DMS53 (cell line): ENCODE measurements at places on chromosomes 13 and 19.

DNA sequence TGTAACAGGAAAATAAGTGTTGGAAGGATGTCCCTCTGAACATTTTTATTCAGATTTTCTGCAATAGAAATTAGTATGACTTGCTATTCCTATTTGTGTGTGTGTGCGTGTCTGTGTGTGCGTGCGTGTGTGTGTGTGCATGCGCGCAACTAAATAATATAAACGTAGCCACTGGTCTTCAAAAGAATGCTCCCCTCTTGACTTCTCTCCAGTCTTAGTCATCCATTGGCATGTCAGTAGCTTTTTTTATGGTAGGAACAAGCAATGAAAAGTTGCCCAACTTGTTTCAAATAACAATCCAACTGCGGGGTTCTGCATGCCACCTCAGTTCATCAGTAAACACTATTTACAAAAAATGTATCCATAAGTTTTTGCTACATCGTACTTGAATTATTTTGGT is 249.6 kb downstream of the GPC6 start:
- DNase-seq, result peak; percentile 35

DNA sequence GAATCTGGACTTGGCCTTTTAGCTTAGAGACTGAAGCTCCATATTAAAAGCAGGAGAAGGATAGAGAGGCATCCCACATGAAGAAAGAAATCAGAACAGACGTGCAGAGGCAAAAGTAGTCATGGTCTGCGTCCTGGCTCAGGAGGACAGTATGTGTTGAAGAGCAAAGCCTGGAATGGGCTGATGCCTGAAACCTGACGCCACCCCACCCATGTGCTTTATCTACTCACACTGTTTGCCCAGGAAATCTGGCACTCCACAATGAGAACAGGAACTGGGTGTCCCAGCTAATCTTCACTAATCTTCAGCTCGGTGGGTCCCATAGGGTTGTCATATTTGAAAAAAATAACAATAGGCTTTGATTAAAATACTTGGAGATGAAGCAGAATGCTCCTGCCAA is 549.0 kb upstream of the GPC6 start:
- DNase-seq, result peak; percentile 0

GRCh38 chr19:5814123-5814851 is 9.4 kb downstream of the NRTN start:
- DNase-seq, result no peak

DNA sequence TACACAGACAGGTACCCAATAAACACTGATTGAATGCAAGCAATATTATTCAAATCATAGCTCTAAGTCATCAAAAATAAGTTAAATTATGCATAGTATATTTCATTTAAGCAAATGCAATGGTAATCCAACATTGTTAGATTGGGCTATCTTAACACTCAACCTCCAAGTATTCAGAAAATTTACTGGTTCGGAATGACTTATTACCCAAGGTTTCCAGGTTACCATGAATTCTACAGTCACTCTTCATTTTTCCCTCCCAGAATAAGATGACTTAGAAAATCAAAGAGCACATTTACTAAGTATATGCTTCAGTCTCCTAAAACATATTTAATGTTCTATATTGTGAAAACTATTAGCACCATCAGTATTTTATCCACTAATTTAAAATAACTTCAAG is 6.0 kb downstream of the UBL3 start:
- no peak for DNase-seq

DNA sequence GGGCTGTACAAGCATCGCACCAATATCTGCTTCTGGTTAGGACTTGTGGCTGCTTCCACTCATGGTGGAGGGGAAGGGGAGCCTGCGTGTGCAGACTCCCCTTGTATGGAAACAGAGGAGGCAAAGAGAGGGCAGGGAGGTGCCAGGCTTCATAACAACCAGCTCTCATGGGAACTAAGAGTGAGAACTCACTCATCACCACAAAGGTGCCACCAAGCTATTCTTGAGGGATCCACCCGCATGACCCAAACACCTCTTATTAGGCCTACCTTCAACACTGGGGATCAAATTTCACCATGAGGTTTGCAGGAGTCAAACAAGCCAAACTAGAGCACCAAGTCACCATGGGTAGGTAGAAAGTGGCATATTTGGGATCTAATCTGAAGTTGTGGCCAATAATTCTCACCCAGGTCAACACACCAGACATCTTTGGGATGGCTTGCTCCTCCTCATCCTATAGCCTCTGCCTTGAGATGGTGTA is 46.4 kb downstream of the RUBCNL start:
- no peak for DNase-seq

- no peak for DNase-seq
Measured at GRCh38 chr13:80242728-80243427, 98.0 kb downstream of the SPRY2 start.

GRCh38 chr19:44912854-44913253 is 1.6 kb upstream of the APOC1 start:
- no peak for DNase-seq

DNA sequence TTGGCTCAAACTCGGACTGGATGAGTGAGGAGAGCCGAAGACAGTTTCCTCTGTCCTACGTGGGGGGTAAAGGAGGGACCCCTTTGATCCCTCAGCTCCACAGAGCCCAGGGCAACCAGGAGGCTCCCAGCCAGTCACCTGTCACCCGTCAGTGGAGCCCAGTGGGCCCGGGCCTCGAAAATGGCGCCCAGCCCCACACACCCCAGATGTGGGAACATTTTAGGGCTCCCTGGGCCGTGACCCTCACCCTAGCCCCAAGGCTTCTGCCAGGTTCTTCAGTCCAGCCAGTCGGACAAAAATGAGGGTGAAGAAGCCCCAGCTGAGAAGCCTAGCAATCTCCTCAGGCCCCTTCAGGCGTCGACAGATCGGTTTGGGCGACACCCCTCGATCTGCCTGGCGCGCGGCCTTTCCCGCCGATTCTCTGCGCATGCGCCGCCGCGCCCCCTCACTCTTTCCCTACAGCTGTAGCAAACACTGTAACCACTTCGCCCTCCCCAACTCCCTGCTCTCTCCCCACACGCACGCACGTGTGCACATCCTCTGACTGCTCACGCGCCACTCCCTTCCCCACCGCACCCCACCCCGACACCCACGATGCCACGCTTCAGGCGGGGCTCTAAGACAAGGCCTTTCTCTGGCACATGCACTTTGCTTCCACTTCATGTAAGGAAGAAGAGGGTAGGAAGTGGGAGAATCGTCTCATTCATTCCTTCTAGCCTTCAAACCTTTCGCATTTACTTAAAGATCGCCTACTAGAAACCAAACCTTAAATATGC is at the start of gene SLC6A16:
Gene SLC6A16 (minus strand): TSS at position 391 of the 776 bp plus-strand sequence. CDS start 13,844 bp downstream, outside the sequence.
- no peak for DNase-seq

DNA sequence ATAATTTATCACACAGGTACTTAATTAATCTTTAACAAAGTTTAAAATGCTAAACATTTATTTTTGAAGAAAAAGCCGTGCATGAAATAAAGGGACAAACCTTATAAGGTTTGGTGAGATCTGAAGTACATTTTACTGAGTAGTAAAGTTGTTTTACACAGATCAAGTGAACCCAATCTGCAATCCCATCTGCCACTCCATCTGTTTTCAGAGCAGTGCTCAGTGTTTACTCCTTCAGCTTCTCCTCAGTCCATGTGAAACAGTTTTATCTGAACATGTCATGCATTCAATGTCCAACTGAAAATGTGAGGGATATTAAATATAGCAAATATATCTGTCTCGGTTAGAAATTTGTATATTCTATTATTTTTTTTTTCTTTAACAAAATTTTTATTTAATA is 166.8 kb downstream of the MAB21L1 start:
- DNase-seq, result no peak

DNA sequence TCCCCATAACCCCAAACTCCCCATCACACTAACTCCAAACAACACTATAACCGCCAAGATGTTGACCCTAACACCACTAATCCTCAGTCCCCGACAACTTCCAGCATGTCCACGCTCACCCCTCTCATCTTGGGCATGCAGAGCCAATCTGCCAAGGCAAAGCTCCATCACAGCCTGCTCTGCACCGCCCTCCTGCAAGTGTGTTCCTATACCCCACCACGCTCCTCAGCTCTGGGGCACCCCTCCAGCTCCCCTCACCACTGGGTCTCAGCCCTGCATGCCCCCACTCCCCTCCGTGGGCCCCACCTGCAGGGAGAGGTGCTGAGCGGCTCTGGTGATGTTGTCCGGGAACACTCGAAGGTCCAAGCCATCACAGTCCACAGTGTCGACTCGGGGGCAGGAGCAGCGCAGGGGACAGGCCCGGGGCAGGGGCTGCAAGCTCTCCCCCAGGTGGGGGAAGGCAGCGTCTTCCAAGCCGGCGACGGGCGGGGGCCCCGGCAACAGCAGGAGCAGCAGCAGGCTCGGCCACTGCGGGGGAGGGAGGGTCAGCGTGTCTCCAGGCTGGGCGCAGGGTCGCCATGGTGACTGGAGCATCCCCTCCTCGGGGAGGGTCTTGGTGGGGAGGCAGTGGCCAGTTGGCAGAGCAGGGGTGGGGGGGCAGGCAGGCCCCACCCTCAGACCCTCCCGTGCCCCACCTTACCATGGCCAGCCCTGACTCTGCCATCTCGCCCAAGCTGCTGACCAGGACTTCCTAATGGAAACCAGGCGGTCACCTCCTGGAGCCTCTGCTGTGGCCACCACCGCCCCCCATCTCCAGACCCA is 527 bp downstream of the PODNL1 start:
- DNase-seq, result no peak

- peak; percentile 39 for DNase-seq
Measured at GRCh38 chr19:35045667-35046300, 4.3 kb downstream of the HPN start.

- peak; percentile 68 for DNase-seq
Measured at GRCh38 chr13:112711528-112712265, 21.9 kb downstream of the ATP11A start.

- no peak for DNase-seq
Measured at GRCh38 chr13:94351292-94351990, 128.0 kb downstream of the DCT start.

DNA sequence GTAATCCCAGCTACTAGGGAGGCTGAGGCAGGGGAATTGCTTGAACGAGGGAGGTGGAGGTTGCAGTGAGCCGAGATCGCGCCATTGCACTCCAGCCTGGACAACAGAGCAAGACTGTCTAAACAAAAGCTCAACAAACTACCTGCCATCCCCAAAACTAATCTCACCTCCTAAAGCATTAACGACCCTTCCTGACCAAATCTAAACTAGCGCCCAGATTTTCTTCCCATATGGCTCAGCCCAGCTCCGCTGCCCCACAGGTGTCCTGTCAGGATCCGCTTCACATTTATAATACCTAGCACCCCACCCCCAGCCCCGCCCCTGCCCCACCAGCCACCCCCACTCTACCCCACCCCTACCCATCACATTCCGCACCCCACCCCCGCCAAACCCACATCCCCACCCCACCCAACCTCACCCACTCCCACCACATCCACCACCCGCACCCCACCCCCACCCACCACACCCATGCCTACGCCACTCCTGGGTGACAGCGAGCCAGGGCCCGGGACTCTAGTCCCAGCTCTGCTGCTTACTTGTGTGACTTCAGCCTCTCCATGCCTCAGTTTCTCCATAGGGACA is 599 bp downstream of the C19orf12 start:
- no peak for DNase-seq

- DNase-seq, result no peak
Measured at GRCh38 chr19:13189600-13189999, 39.4 kb downstream of the IER2 start.

DNA sequence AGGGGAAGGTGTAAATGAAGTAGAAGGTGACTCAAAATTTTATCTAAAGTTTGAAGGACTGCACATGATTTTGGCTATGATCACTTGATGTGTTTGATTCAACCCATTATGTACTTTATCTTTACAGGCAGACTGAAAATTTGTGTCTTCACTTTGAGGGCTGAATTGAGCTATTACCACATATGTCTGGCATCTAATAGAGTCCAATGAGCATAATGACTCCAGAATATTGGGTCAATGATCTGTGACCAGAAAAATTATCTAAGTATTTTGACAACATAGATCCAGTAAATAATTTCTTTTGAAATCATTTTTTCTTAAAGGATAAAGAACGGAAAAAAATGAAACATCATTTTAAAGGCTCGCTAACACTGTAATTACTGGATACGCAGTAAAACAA is 2810.0 kb downstream of the PCDH9 start:
- no peak for DNase-seq

DNA sequence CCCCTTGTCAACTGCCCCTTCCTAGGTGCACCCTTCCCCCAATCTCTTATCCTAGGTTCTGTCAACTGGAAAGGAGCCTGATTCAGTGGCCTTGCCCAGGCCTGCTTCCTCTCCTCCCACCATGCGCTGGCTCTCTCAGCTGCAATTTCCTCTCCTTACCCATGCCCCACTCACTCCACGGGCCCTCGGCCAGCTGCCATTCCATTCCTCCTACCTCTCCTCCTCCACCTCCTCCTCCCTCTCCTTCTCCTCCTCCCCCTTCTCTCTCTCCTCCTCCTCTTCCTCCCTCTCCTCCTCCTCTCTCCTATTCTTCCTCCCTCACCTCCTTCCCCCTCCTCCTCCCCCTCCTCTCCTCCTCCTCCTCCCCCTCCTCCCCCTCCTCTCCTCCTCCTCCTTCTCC is 9.6 kb upstream of the TIMM44 start:
- DNase-seq, result no peak

GRCh38 chr13:51518827-51519226 is 65.4 kb upstream of the WDFY2 start:
- DNase-seq, result peak; percentile 35

DNA sequence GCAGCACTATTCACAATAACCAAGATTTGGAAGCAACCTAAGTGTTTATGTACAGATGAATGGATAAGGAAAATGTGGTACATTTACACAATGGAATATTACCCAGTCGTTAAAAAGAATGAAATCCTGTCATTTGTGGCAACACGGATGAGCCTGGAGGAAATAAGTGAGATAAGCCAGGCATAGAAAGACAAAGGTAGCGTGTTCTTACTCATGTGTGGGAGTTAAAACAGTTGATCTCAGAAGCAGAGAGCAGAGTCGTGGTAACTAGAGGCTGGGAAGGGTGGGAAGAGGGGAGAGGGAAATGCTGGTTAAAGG is 29.5 kb downstream of the LILRB4 start:
- no peak for DNase-seq

- DNase-seq, result no peak
Measured at GRCh38 chr13:37101201-37101600, 4.3 kb downstream of the CSNK1A1L start.

- no peak for DNase-seq
Measured at GRCh38 chr19:48668332-48668731, 4.5 kb downstream of the NTN5 start.

- no peak for DNase-seq
Measured at GRCh38 chr19:33866696-33867095, 70.0 kb downstream of the KCTD15 start.

- no peak for DNase-seq
Measured at GRCh38 chr13:89550938-89551337, 1796.5 kb upstream of the MIR17HG start.

DNA sequence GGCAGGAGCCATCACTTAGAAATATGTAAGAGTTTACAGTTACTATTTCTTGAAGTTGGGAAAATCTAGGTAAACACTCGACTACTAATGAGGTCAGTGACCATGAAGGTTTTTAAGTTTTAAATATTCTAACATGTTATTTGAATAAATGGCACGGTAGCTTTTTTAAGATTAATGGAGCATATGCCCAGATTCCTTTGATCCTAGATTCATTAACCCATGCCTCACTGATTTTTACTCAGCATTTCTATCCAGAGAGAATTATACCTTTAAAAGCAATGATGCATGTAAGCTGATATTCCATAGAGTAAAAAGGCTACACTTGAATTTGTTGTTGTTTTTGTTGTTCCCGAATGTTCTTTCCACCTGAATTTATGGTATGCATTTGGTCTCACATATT is 541.4 kb downstream of the DACH1 start:
- DNase-seq, result no peak

GRCh38 chr19:11949201-11949600 is 15.6 kb upstream of the ZNF763 start:
- peak; percentile 37 for DNase-seq

GRCh38 chr19:31312677-31313244 is 36.5 kb downstream of the TSHZ3 start:
- DNase-seq, result no peak
